ENCODE measurements at places on chromosomes 16 and 17.
A peak's percentile ranks its signal among the peaks of the same experiment; 100 is the strongest.

GRCh38 chr16:3045758-3046640 lies at the start of gene MMP25:
Gene MMP25 (plus strand): TSS chr16:3046561. CDS start chr16:3046918, 357 bp downstream.
- peaks cover 3% of the 10 kb centered on the region for H3K36me3 ChIP-seq
- peak within 1 kb of the TSS; percentile 84 for H3K4me3 ChIP-seq
- peaks cover 85% of the 10 kb centered on the region for H3K27me3 ChIP-seq
- H3K4me1 ChIP-seq: peaks cover 8% of the 10 kb centered on the region

GRCh38 chr16:22357635-22357971 lies 16.8 kb downstream of the CDR2 start:
- H3K36me3 ChIP-seq: peaks cover 7% of the 10 kb centered on the region
- no peaks in the 10 kb centered on the region for H3K27me3 ChIP-seq
- peaks cover 9% of the 10 kb centered on the region for H3K4me1 ChIP-seq

- H3K27me3 ChIP-seq: no peaks in the 10 kb centered on the region
- no peak overlapping the region for H3K4me3 ChIP-seq
- DNase-seq: no peak
- H3K27ac ChIP-seq: peak overlapping the region; percentile 32
- H3K36me3 ChIP-seq: peaks cover 3% of the 10 kb centered on the region
- H3K4me1 ChIP-seq: peaks cover 61% of the 10 kb centered on the region
Measured at GRCh38 chr17:4854111-4854681, 21.1 kb downstream of the MINK1 start.

DNA sequence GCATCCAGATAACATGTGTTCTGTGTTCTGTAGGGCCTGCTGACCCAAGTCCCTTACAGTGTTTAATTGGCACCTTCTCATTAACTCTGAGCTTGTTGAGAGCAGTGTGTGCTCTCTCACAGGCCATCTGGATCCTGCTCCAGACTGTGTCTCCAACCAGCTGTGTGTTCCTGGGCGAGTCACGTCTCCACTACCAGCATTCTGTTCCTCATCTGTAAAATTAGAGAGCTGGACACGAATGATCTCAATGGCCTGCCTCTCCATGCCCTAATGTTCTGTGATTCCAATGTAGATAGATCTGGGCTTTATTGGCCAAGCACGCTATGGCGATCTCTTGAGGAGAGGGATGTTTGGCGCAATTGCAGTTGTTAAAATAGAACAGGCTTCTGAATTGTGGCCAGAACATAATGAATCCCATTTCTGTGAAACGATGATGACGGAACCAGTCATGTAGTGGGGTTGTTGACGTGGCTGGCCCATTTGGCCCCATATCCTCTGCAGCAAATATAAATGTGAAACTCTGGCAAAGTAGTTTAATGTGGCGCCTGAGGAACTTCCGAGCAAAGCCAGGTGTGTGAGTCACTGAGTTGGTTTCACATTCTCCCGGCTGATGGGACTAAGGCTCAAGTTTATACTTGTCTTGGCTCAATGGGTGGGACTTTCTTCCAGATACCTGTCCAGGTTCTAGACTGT lies 22.2 kb downstream of the TBX4 start:
- H3K36me3 ChIP-seq: no peaks in the 10 kb centered on the region
- no peak for DNase-seq
- H3K4me3 ChIP-seq: no peak overlapping the region
- peaks cover 5% of the 10 kb centered on the region for H3K27me3 ChIP-seq
- H3K4me1 ChIP-seq: no peaks in the 10 kb centered on the region

GRCh38 chr17:15966183-15966878 lies 21.4 kb downstream of the ADORA2B start:
- peak overlapping the region; percentile 38 for H3K4me3 ChIP-seq
- DNase-seq: no peak
- peaks cover 24% of the 10 kb centered on the region for H3K4me1 ChIP-seq
- no peaks in the 10 kb centered on the region for H3K36me3 ChIP-seq
- no peaks in the 10 kb centered on the region for H3K27me3 ChIP-seq

DNA sequence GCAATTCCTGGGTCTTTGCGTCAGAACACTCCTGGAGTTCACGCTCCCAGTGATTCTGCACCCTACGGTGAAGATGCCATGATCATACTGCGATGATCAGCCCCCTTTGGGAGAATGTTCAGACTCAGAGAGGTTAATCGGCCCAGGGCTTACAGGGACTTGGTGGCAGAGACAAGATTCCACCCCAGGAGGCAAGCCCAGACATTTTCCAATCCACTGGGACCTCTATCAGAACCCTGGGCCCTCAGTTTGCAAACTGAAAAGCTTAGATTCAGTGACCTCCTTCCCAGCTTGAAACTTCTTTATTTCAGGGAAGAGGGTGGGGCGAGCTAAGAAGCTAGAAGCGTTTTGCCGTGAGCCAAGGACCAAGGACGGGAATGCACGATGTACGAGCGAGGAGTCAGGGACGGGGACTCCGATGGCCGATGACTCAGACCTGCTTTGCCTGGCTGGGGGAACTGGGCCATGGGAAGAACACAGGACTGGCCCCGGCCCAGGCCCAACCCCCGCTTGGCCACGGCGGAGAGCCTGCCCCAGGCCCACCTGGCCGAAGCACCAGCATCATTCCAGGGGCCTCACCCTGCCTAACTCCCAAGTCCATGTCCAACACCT lies 34.7 kb downstream of the SOCS3 start:
- peaks cover 18% of the 10 kb centered on the region for H3K4me1 ChIP-seq
- peak overlapping the region; percentile 61 for H3K4me3 ChIP-seq
- peak overlapping the region; percentile 54 for H3K27ac ChIP-seq
- no peaks in the 10 kb centered on the region for H3K36me3 ChIP-seq

Measured in neural crest cell (in vitro differentiated cells).